NCI-H1436 (cell line): ENCODE measurements at places on chromosomes 4 and X.

DNA sequence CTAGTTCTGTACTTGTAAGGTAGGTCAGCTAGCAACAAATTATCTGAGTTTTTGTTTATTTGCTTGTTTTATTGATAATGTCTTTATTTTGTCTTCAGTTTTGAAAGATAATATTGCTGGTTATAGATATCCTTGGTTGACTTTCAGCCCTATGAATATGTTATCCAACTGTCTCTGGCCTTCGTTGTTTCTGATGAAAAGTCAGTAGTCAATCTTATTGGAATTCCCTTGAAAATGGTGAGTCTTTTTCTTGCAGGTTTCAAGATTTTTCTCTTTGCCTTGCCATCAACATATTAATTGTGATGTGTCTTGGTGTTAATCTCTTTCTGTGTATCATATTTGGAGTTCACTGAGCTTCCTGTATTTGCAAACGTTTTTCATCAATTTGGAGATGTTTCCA lies 113.1 kb upstream of the NEIL3 start:
- DNase-seq: no peak

- DNase-seq: no peak
These were observed 495.4 kb downstream of the PCDH19 start for GRCh38 chrX:99914635-99915034.

DNA sequence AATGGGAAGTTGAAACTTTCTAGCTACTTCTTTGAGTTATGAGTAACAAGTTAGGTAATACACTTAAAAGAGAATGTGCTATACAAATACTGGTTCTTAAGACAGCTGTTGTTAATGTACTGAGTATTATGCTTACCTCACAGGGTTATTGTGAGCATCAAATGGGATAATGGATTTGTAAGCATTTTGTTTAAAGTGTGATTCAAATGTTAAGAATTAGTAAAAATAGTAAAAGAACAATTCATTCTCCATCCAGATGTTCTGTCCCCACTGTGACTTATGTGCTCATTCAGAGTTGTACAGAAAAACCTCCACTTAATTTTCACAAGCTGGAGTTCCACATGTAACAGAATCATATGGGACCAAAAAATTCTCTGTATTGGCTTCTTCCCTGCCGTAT lies 63.6 kb downstream of the AR start:
- DNase-seq: no peak

DNA sequence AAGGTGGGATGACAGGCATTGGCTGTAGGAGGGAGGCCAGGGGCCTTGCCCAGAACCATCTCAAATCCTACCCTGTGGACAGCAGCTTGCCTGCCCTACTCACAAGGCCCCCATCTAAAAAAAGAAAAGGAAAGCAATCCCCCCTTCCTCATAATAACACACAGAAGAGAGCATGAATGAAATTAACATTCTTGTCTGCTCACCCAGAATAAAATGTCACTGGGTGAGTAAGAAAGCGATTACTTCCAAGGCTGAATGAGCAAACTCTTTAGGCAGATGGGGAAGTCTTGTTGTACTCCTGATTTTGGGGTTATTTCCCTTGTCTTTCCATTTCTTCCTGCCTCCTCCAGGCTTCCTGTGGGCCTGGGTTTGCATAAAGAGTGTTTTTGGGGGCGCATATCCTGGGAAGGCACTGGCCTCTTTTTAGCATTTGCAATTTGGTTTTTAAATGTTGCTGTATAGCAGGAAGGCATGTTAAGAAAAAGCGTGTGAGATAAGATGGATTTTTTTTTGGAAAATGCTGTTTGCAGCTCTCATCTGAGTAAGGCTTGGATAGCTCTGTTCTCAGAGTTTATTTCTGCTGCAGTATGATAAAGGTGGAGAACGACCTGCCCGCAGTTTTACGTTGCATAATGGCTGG lies 248.3 kb upstream of the GATB start:
- no peak for DNase-seq
